Body of pancreas (tissue), 4 donors: ENCODE measurements at places on chromosomes 16 and 17. TPM values are rescaled to one million over a fixed set of nuclear protein-coding genes. Genes with fewer than 3 reads are reported as not detected.

SYNGR3 gene
- total RNA-seq, result 0.33 TPM

RNU2-1 gene
- not detected for total RNA-seq

- no peak for DNase-seq
- H3K4me3 ChIP-seq, result no peak overlapping the region
- H3K4me1 ChIP-seq, result no peaks in the 10 kb centered on the region
- no peaks in the 10 kb centered on the region for H3K36me3 ChIP-seq
Observed at GRCh38 chr17:64573214-64573613, 66.4 kb downstream of the CEP95 start.

XAF1 gene
- total RNA-seq, result 4.2 TPM

DNA sequence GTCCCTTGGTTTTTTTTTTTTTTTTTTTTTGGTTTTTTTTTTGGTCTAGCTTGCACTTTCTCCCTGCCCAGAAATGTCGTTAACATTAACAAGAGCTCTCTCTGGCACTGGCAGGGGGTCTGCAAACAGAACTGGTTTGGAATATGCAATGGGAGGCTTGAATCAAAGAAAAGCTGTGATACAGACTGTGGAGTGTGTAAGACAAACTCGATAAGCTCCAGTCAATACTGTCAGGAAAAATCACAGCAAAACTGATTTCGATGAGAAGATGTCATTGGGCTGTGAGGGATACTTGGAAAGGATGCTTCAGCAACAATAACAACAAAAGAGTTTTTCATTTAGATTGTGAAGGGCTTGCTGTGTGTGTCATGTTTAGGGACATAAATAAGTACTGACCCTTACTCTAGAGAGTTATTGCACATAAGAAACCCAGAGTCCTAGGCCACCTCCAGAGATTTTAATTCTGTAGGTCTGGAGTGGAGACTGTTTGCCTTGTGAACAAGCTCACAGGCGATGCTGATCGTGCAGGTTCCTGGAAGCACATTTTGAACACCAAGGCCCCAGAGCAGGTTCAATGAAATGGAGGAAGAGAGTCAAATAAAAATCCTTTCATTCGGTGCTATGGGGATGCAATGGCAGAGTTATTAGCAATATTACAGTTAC lies 470.7 kb upstream of the RBFOX1 start:
- H3K36me3 ChIP-seq, result no peaks in the 10 kb centered on the region
- no peaks in the 10 kb centered on the region for H3K4me1 ChIP-seq
- no peak overlapping the region for H3K27ac ChIP-seq
- H3K27me3 ChIP-seq, result no peaks in the 10 kb centered on the region

GRCh38 chr17:48025040-48025903 lies 12.3 kb downstream of the COPZ2 start:
- no peaks in the 10 kb centered on the region for H3K27me3 ChIP-seq
- no peak overlapping the region for H3K4me3 ChIP-seq
- no peaks in the 10 kb centered on the region for H3K36me3 ChIP-seq
- peak overlapping the region; percentile 30 for H3K27ac ChIP-seq

GRCh38 chr17:47470836-47471235 lies 60.1 kb upstream of the NPEPPS start:
- H3K4me1 ChIP-seq, result no peaks in the 10 kb centered on the region
- H3K27ac ChIP-seq, result no peak overlapping the region
- H3K27me3 ChIP-seq, result no peaks in the 10 kb centered on the region
- H3K4me3 ChIP-seq, result no peak overlapping the region

DNA sequence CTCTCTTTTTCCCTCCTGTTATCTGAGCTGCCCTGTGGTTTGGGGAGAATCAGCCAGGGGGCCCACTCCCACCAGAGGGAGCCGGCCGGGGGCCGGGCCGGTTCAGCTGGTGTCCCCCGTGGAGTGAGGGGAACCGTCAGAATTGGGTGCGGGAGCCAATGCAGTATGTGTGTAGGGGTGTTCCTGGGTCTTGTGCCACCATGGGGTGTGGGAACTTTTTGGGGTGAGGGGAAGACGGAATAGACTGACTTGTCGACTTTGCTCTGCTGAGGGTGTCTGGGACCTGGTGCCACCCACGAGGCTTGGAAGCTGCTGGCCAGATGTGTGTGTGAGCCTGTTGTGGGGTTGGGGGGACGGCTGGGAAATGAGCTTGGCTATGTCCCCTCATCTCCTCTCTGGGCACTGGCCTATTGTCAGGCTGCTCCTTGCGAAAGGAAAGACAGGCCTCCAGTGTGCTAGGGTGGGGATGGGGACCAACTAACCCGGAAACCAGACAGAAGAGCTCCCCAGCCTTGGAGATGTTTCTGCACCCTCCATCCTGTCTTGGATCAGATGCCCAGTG lies 9.9 kb downstream of the RARA start:
- no peak for DNase-seq
- H3K27me3 ChIP-seq, result no peaks in the 10 kb centered on the region
- H3K4me1 ChIP-seq, result peaks cover 93% of the 10 kb centered on the region
- H3K4me3 ChIP-seq, result peak overlapping the region; percentile 84

- peaks cover 26% of the 10 kb centered on the region for H3K4me1 ChIP-seq
- DNase-seq, result peak; percentile 37
- no peaks in the 10 kb centered on the region for H3K27me3 ChIP-seq
- no peaks in the 10 kb centered on the region for H3K36me3 ChIP-seq
- H3K27ac ChIP-seq, result peak overlapping the region; percentile 77
Observed at GRCh38 chr16:81035975-81036750, 521 bp downstream of the ATMIN start.

DNA sequence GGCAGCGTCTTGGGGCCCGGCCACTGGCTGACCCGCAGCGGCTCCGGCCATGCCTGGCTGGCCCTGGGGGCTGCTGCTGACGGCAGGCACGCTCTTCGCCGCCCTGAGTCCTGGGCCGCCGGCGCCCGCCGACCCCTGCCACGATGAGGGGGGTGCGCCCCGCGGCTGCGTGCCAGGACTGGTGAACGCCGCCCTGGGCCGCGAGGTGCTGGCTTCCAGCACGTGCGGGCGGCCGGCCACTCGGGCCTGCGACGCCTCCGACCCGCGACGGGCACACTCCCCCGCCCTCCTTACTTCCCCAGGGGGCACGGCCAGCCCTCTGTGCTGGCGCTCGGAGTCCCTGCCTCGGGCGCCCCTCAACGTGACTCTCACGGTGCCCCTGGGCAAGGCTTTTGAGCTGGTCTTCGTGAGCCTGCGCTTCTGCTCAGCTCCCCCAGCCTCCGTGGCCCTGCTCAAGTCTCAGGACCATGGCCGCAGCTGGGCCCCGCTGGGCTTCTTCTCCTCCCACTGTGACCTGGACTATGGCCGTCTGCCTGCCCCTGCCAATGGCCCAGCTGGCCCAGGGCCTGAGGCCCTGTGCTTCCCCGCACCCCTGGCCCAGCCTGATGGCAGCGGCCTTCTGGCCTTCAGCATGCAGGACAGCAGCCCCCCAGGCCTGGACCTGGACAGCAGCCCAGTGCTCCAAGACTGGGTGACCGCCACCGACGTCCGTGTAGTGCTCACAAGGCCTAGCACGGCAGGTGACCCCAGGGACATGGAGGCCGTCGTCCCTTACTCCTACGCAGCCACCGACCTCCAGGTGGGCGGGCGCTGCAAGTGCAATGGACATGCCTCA lies 773 bp downstream of the NTN3 start:
- no peaks in the 10 kb centered on the region for H3K27me3 ChIP-seq
- no peak overlapping the region for H3K4me3 ChIP-seq
- H3K4me1 ChIP-seq, result peaks cover 73% of the 10 kb centered on the region
- H3K36me3 ChIP-seq, result no peaks in the 10 kb centered on the region

CCL11 gene
- total RNA-seq, result not detected

DNA sequence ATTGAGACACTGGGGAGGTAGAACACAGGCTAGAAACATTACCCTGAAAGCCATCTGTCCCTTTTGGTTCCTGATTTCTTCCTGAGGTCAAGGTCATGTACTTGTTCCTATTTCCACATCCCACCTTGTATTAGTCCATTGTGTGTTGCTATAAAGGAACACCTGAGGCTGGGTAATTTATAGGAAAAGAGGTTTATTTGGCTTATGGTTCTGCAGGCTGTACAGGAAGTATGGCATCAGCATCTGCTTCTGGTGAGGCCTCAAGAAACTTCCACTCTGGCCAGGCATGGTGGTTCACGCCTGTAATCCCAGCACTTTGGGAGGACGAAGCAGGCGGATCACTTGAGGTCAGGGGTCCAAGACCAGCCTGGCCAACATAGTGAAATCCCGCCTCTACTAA lies 7.4 kb upstream of the MED9 start:
- H3K4me3 ChIP-seq, result no peak overlapping the region
- H3K27me3 ChIP-seq, result no peaks in the 10 kb centered on the region
- peaks cover 20% of the 10 kb centered on the region for H3K4me1 ChIP-seq
- H3K36me3 ChIP-seq, result no peaks in the 10 kb centered on the region

SBK1 gene
- 1.3 TPM for total RNA-seq

DNA sequence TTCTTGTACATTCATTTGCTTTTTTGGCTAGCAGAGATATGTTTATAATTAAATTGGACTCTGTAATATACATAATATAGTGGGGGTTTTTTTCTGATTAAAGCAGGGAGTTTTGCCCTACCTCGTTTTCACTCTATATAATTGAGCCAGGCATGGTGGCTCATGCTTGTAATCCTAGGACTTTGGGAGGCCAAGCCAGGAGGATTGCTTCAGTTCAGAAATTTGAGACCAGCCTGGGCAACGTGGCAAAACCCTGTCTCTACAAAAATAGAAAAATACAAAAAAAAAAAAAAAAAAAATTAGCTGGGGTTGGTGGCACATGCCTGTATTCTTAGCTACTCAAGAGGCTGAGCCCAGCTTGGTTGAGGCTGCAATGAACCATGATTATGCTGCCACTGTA lies 42.2 kb downstream of the PAFAH1B1 start:
- no peaks in the 10 kb centered on the region for H3K36me3 ChIP-seq
- H3K27ac ChIP-seq, result no peak overlapping the region
- H3K4me1 ChIP-seq, result peaks cover 47% of the 10 kb centered on the region
- DNase-seq, result no peak

- no peak overlapping the region for H3K4me3 ChIP-seq
- H3K27me3 ChIP-seq, result no peaks in the 10 kb centered on the region
- H3K36me3 ChIP-seq, result no peaks in the 10 kb centered on the region
- no peak overlapping the region for H3K27ac ChIP-seq
- H3K4me1 ChIP-seq, result no peaks in the 10 kb centered on the region
Observed at GRCh38 chr16:85480727-85481101, 132.4 kb upstream of the GSE1 start.

TBC1D16 gene
- total RNA-seq, result 21.0 TPM

DNA sequence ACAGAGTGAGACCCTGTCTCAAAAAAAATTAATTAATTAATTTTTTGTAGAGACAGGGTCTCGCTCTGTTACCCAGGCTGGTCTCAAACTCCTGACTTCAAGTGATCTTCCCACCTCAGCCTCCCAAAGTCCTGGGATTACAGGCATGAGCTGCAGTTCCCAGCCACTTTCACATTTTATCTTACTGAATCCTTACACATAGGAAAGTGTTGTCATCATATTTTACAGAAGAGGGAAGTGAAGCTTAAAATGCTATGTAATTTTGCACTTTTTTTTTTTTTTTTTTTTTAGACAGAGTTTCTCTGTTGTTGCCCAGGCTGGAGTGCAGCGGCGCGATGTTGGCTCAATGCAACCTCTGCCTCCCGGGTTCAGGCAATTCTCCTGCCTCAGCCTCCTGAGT lies 21.1 kb upstream of the ZNF629 start:
- no peaks in the 10 kb centered on the region for H3K36me3 ChIP-seq
- peaks cover 17% of the 10 kb centered on the region for H3K4me1 ChIP-seq
- H3K4me3 ChIP-seq, result no peak overlapping the region
- no peaks in the 10 kb centered on the region for H3K27me3 ChIP-seq
- no peak overlapping the region for H3K27ac ChIP-seq
- DNase-seq, result no peak

DNA sequence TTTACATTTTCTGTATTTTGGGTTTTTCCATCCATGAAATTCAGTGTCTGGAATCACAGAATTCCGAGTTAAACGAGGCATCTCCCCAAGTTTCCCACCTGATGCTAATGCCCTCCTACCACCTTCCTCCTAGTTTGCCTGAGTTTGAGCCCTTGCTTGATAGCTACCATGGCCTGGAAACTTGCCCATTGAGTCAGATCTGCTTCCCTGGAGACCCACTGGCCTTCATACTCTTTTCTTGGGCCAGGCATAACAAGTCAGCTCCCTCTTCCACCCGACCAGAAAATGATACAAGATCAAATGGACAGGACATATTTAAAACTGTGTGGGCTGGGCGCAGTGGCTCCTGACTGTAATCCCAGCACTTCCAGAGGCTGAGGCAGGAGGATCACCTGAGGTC lies 10.2 kb downstream of the SETD1A start:
- H3K4me3 ChIP-seq, result no peak overlapping the region
- H3K27ac ChIP-seq, result no peak overlapping the region
- H3K36me3 ChIP-seq, result peaks cover 31% of the 10 kb centered on the region
- no peaks in the 10 kb centered on the region for H3K4me1 ChIP-seq
- no peaks in the 10 kb centered on the region for H3K27me3 ChIP-seq

SSTR5 gene
- total RNA-seq, result 2.3 TPM

FN3K gene
- 29.1 TPM for total RNA-seq

DNA sequence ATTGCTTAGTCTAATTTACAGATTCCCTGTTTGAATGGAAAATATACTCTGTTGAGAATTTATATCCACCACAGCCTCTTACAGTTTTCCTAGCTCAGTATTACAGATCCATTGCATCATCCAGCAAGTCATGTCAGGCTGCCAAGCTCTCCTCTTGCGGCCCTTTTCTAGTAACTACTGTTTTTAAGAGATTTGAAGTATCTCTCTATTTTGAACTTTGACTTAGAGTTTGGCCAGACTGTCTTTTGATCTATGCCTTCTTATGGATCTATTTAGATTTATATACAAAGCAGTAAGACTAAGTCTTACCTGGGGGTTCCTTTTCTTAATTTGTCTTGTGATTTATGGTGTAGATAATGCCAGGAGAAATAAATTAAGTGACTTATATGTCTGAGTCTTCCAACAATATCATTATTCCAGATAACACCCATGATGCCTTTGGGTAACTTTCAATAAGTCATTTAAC lies 53.1 kb upstream of the ABCC11 start:
- H3K27ac ChIP-seq, result no peak overlapping the region
- H3K27me3 ChIP-seq, result no peaks in the 10 kb centered on the region
- H3K36me3 ChIP-seq, result no peaks in the 10 kb centered on the region
- H3K4me1 ChIP-seq, result peaks cover 33% of the 10 kb centered on the region
- H3K4me3 ChIP-seq, result no peak overlapping the region

GRCh38 chr16:59170099-59170712 lies 436.1 kb upstream of the GOT2 start:
- no peak overlapping the region for H3K27ac ChIP-seq
- H3K36me3 ChIP-seq, result no peaks in the 10 kb centered on the region
- no peak for DNase-seq
- H3K4me3 ChIP-seq, result no peak overlapping the region
- H3K27me3 ChIP-seq, result no peaks in the 10 kb centered on the region
- no peaks in the 10 kb centered on the region for H3K4me1 ChIP-seq

- H3K4me1 ChIP-seq, result no peaks in the 10 kb centered on the region
- no peak overlapping the region for H3K4me3 ChIP-seq
- no peaks in the 10 kb centered on the region for H3K27me3 ChIP-seq
- H3K27ac ChIP-seq, result no peak overlapping the region
- DNase-seq, result no peak
Observed at GRCh38 chr17:80393961-80394360, 21.0 kb upstream of the ENDOV start.
